ENCODE measurements at places on chromosomes 3 and 15.

- DNase-seq, result no peak
These were observed 164.9 kb upstream of the ADAMTS9 start for GRCh38 chr3:64852738-64853137.

DNA sequence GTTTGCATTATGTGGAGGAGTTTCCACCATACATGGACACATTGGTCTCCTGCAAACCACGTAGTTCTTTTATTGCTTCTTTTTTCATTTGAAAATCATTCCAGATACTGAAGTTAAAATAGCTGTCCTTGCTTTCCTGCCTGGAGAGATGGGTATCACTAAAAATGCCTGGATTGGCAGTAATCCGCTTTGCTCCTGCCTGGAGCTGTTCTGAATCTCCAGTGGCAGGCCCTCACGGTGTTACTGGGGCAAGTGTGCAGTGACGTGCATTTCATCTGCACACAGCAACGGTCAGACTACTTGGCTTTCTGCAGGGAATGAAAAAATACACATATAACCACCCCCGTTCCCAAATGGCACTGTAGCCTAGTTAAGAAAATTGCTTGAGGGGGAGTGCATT, 272.9 kb downstream of the IL5RA start:
- DNase-seq, result no peak

DNA sequence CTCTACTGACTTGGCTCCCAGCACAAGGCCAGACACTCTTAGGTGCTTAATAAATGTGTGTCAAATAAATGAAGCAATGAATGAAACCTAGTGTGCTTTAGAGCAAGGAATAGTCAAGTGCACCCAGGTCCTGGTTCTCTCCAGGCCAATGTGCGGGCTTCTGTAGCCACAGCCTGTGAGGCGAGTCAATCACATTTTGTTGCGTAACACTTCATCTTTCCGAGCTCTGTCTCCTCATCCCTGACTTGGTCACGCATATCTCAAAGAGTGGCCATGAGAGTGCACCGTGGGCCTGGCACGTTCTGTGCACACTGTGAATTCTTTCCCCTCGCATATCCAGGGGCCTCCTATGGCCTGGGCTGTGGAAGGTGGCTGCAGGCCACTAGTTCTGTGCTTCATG, 11.4 kb upstream of the SH3GL3 start:
- no peak for DNase-seq

DNA sequence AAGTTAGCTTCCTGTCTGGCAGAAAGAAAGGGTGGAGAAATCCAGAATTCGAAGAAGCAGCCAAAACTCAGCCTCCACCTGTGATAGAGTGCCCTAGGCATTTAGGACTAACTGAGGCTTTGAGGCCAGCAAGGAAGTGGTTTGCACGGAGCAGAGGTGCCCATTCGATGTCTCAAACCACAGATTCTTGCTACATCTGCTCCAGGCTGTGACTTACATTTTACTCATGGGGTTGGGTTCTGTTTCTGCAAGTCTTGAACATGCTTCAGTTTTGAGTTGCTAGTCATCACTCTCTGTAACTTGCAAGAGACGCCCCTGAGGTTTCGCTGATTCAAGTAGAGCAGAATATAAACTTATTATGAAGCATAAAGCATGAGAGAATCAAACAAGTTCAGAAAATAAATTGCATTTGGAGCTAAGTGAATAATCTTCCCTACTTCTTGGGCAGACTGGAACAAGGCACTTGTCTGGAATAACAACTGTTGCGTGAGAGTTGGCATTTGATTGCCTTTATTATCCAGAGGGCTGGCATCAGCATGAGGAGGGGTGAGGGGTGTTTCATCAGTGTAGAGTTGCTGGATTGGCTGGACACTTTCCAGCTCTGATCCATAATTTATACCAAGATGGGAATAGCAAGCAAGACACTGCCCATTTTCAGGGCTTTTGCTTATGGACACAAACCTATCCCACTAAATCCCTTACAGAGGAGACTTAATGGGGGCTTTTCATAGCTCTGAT, 256.5 kb downstream of the AGBL1 start:
- peak; percentile 100 for DNase-seq

DNA sequence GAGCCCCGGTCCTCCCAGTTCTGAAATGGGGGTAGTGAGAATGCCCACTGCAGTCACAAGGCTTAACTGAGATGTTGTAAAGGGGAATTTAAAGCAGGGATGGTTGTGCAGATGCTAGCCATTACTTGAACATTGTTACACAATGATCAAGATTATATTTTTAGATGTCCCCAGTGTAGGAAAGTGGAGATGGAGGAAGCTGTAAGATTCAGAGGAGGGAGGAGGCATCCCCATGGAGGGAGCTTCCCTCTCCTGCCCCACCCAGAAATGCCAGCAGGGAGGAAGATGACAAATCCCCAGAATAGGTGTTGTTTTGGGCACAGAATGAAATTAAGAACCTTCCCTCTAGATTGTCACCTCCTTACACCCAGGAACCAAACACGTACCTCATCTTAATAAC, 46.1 kb downstream of the EFCAB12 start:
- DNase-seq, result no peak

DNA sequence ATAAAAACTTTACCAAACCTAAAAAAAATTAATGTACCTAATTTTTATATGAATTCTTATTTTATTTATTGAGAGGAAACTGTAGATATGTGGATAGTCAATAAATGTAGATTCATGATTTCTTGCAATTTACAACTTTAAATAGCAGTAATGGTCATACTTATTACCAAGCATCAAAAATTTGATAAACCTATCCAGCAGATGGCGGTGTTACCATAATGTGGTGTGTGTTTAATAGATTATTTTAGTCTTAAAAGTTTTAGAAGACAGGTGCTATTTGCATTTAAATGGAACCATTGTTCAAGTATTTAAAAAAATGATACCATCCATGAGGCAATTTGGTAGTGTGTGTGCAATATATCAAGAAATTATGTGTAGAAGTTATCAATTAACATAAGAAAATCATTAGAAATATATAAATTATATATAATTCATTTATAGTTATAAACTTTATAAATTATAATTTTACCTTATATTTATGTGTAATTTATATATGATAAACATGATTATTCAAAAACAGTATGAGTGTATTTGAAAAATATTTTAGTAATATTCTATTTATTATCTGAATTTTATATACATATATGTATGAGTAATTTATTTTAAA, 176.0 kb upstream of the BCHE start:
- peak; percentile 18 for DNase-seq

- DNase-seq, result no peak
These were observed 1.9 kb downstream of the P2RY12 start for GRCh38 chr3:151382671-151383070.

GRCh38 chr3:7973006-7973405, 528.6 kb upstream of the LMCD1 start:
- DNase-seq, result no peak

DNA sequence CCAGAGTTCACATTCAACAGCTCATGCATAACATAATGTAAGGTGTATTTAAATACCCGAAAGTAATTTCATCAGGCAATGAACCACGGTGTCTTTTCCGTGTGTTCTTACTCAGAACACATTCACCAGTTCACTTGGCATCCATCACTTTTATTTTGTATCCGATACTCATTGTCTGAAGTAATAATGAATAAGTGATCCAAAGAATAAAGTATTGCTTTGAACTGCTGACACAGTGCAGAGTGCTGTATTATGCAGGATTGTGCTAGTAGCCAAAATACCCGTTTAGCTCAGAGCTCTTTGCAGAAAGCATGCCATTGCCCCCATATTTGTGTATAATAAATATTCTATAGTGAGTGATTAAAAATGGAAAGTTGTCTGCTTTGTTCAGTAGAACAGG, 460.9 kb upstream of the KCNMB2 start:
- no peak for DNase-seq

DNA sequence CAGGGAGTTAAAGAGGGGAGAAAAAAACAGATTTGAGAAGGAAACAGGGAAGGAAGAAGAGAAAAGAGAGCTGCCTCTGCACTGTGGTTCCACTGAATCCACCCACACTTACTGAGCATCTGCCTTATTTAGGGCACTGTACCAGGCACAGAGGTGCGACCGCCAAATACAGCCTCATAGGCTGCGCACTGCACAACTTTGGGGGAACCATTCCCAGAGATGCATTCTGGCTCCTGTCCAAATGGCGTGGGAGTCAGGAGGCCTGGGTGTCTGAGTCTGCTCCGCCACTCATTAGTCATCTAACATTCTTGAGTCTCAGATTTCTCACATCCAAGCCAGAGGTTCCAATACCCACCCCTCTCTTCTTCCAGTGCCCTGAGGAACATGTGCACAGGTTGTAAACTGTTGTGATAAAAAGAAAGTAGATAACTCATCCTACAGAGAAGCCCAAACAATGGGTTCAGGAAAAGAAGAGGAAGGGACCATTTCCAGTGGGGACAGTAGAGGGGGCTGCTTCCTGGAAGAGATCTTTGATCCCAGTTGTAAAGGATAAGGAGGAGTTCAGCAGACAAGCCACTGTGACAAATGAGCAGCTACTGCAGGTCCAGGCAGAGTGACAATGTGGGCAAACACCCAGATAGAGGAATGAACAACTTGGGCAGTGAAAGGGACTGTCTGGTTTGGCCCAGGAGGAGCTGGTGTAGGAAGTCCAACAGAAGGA, 254.6 kb downstream of the UACA start:
- peak; percentile 78 for DNase-seq

DNA sequence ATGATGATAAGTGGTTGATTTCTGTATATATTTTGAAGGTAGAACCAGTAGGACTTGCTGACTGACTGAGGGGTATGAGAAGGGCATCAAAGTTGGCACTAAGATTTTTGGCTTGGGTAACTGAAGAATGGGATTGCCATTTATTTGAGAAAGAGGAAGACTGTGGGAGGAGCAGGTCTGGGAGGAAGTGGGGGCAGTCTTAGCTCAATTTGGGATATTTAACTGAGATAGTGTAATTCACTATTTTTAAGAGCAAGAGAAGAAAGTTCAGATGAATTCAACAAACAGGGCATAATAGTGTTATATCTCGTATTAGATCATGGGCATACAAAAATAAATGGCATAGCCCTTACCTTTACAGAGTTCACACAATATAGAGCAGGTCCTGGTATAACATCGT, 1.7 kb downstream of the BUB1B start:
- DNase-seq, result no peak

GRCh38 chr3:49842843-49843517, 13.4 kb downstream of the TRAIP start:
- no peak for DNase-seq

DNA sequence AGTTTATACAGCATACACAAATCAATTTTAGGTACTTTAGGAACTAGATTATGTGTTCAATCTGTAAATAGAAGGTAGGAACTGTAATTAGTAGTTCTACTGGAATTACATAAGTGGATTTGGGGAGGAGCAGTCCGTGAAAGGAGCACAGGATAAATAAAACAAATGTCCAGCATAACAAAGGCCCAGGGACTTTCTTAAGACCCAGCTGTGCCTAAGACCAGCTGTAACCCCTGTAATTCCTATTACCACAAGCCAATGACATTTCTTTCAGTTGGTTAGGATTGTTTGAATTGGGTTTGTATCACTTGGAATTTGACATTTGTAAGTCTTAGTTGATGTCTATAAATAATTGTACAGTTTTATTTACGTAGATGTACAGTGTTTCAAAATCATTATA, 4.8 kb upstream of the ZBTB20 start:
- no peak for DNase-seq

DNA sequence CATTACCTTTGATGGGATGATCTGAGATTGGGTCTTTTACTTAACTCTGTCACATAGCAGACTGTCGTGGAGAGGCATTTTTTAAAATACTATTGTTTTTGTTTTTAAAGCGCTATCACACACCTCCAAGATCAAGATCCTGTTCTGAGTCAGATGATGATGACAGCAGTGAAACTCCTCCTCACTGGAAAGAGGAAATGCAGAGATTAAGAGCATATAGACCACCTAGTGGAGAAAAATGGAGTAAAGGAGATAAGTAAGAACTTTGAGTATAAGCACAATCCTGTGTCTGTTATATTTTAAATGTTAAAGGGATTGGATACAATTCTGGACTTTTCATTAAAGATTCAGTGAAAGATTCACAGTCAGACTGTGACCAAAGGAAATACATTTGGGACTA, 18.4 kb upstream of the ZBTB47 start:
- peak; percentile 33 for DNase-seq

GRCh38 chr3:188468662-188469061, 314.7 kb downstream of the LPP start:
- no peak for DNase-seq

DNA sequence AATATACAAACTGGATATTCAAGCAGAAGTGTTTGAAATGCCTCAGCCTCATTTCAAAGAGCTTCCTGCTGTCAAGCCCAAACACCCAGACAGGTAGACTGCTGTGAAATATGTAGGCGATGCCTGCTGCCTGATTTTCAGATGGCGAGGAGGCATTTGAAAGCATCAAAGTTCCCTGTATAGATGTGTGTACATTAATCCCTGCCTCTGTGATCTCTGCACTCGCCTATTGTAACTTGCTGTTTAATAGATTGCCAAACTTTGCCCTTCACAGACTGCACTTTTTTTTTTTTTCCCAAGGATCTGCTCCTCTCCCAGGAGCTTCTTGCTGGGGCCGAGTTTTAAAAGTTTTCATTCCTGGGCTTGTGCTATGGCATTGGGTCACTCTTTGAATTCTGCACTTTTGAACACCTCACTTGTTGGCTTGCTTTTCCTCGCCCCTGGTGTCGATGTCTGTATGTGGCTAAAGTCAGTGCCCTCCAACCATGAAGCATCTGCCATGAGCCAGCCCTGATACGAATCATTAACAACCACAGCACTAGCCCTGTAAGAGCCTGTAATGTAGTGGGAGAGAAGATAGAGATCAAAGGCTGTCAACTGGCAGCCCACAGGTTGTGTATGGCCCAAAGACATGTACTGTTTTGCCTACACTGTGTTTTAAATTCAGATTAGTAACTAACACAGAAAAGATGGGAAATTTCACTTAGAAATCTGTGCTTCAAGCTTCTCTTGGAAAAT, 287.6 kb upstream of the ICE2 start:
- DNase-seq, result no peak

GRCh38 chr3:103513003-103513402, 1078.2 kb downstream of the ZPLD1 start:
- DNase-seq, result no peak

DNA sequence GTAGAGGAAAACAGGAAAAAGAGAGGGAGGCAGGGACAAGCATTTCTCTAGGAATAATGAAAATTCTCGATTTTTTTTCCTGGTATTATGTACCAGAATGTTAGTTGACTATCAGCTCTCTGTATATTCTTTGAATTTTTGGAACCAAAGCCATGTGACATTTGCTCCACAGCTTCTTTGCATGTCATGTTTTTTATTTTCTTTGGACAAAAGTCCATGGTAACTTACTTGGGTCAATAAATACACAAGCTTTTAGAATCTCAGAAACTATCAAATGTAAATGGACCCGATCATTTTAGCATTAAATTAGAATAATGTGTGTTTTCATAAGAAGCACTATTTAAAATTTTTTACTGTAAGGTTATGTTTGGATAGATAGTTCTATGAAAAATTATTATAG, 320.5 kb downstream of the ZIC1 start:
- no peak for DNase-seq

GRCh38 chr3:73098873-73099272, 37.4 kb downstream of the EBLN2 start:
- no peak for DNase-seq

GRCh38 chr3:194631696-194632095, 1.5 kb downstream of the TMEM44 start:
- DNase-seq, result no peak

GRCh38 chr3:45885979-45886705, at the start of gene CCR9:
Gene CCR9, plus strand, starts transcription at chr3:45886543. Its CDS starts 8,391 bp downstream, at chr3:45894934.
- no peak for DNase-seq

Measured in mammary epithelial cell (primary cell).